OCI-M1 (cell line): ENCODE measurements at places on chromosomes 6 and 20.
A peak's percentile ranks its signal among the peaks of the same experiment; 100 is the strongest.

- DNase-seq = no peak
Observed at GRCh38 chr6:20744911-20745557, 210.8 kb downstream of the CDKAL1 start.

DNA sequence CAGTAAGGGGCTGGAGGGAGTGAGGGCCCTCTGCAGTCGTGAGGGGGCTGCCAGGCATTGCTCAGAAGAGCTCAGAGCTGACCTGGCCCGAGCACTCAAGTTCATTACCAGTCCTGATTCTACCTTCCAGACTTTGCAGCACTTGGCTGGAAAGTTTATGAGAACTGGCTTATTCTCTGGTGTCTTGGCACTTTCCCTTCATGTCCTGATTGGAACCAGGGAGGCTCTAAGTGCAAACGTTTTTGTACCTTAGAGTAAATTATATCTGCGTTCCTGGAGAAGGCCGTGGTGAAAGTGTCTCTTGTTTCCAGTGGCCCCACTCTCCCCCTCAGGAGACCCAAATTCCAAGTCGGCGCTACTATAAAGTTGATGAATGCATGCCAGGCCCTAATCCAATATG lies 402.3 kb downstream of the CDC5L start:
- no peak for DNase-seq

GRCh38 chr6:64012351-64013001 lies 376.9 kb downstream of the PHF3 start:
- DNase-seq = peak; percentile 75

DNA sequence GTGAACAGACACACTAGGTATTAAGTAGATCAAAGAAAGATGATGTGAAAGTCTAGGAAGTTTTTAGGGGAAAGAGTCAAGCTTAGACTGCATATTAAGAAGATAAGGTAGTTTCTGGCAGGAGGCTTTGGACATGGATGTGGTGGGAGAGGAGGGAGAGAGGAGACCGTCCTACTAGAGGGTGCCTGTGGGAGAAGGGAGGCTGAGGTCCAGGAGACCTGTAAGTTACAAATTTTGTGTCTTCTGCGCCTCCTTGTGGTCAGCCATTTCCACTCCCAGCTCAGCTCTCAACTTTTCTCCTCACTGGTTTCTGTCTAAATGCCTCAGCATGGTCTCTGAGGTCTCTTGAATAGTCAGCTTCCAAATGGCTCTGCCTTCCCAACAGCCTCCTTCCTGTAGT lies 193.5 kb downstream of the UNC5CL start:
- peak; percentile 64 for DNase-seq

DNA sequence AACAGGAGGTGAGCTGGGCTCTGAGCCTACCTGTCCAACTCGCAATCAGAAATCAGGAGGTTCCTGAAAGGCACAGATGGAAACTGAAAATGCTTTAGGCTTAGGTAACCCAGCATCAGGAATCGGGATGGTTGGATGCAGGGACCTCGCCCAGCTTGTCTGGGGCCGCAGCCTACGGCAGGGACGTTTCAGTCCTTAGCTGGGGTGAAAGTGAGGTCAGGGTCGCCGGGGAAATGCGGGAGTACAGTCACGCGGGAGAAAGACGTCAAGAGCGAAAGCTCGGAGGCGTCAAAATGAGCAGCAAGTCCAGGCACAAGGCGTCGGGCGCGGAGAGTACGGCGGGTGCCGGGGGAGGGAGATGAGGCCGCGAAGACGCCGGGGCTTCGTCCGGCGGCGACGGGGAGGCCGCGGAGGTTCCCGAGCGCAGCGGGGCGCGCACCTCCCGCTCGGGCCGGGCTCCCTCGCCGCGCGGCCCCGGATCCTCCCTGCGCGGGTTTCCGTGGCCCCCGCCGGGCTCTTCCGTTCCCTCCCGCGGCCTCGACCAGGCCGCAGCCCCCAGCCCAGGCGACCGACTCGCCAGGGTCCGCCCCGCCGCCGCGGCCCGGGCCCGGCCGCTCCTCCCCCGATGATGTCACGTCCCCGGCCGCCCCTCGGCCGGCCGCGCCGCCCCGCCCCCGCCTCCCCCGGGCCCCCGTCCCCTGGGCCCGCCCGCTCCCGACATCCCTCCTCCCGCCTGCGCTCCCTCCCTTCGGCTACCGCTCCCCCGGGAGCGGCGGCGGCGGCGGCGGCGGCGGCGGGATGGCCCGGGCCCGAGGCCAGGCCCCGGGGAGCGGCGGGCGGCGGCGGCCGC lies at the start of gene EBF4:
Gene EBF4, plus strand, starts transcription at position 745 of the 850 bp plus-strand sequence. CDS start 866 bp downstream, outside the sequence.
- no peak for DNase-seq

- no peak for DNase-seq
Observed at GRCh38 chr6:129006724-129007514, 124.0 kb downstream of the LAMA2 start.

DNA sequence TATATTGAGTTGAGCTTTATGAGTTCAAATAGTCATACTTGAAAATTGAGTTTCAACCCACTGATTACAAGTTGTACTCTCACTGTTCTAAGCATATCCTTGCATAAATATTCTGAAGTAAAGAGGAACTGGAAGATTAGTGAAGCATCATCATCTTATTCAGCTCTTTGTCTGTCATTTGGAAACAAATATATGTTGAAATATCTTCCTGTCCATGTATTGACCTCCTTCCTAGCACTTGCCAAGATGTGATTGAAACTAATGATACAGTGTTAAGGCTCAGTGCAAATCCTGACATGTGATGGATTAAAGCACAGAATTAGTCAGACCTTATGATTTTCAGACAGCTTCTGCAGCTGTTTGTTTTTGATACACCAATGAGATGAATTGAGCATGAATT lies 434.3 kb downstream of the TBC1D32 start:
- DNase-seq = no peak

DNA sequence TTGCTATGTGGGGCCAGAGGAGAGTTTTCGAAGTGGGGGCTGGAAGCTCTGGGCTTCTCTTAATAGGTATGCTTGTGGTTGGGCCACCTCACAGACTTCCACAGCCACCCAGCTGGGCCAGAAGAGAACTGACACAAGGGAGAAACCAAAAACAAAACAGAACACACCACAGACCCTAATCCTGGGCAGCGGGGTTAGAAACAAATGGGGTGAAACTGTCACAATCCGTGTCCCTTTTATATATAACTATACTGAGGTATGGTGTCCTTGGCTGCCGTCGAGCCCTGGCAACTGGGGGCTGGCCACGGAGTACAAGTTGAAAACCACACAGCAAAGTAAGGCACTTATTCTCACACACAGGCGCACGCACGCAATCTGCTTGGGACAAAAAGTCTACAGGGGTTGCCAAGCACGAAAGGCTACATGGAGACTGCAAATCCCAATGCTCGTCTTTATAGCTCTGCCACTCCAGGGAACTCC lies 78.3 kb downstream of the TRAM2 start:
- DNase-seq = no peak

- DNase-seq = no peak
Observed at GRCh38 chr6:128135325-128135724, 234.5 kb upstream of the THEMIS start.

GRCh38 chr20:7971536-7972280 lies 31.4 kb upstream of the HAO1 start:
- no peak for DNase-seq

GRCh38 chr6:118309337-118310093 lies 238.6 kb upstream of the PLN start:
- DNase-seq = no peak

GRCh38 chr6:16496210-16496609 lies 257.8 kb downstream of the GMPR start:
- no peak for DNase-seq

DNA sequence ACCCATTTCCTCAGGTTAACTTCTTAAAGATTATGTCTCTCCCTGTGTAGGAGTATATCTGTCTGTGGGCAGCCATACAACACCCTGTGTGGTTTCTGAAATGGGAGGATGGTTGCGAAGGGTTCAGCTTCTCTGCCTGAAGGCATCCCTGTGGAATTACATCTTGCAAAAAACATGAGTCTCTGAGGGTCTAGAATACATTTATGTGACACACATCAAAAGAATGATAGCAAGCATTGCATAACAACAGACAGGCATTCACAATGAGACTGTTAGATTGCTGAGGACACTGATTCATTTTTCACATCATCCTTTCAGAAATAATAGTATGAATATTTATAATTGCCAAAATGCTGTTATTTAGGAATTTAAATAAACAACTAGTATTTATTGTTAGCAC lies 670.9 kb downstream of the HTR1B start:
- no peak for DNase-seq

- DNase-seq = no peak
Observed at GRCh38 chr6:42400061-42400760, 51.5 kb downstream of the TRERF1 start.

GRCh38 chr20:9390441-9390840 lies 123.9 kb upstream of the LAMP5 start:
- DNase-seq = no peak

- DNase-seq = no peak
Observed at GRCh38 chr6:33783781-33784520, 5.0 kb downstream of the LEMD2 start.

DNA sequence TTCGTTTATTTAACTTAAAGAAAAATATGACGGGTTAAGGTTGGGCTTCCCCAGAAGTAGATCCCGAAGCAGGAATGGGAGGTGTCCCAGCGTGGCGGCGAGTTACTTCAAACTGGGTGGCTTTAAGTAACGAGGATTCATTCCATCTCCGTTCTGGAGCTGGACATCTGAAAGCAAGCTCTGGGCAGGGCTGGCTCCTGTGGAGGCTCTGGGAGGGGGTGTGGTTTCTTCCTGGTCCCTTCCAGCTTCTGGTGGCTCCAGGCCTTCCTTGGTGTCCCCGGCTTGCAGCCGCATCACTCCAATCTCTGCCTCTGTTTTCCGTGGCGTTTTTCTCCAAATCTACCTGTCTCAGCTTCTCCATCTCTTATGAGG lies 47.3 kb upstream of the BHLHE23 start:
- no peak for DNase-seq

- DNase-seq = peak; percentile 50
Observed at GRCh38 chr6:139699335-139699734, 324.9 kb upstream of the CITED2 start.

GRCh38 chr6:158640519-158640918 lies 4.0 kb downstream of the DYNLT1 start:
- DNase-seq = no peak
